GM23248 (cell line): ENCODE measurements at places on chromosomes 16 and 17.
A peak's percentile ranks its signal among the peaks of the same experiment; 100 is the strongest.

- H3K27ac ChIP-seq = no peak overlapping the region
- H3K36me3 ChIP-seq = peaks cover 9% of the 10 kb centered on the region; the same call in 1 of the 2 replicates
- H3K27me3 ChIP-seq = no peaks in the 10 kb centered on the region
Observed at GRCh38 chr17:17084317-17084835, 42.1 kb downstream of the MPRIP start.

GRCh38 chr16:61792194-61792909, 243.9 kb downstream of the CDH8 start:
- no peaks in the 10 kb centered on the region for H3K36me3 ChIP-seq
- 0 out of 2 replicates have a peak, but pooled peaks cover 5% of the 10 kb centered on the region for H3K4me1 ChIP-seq
- peak; percentile 82 for DNase-seq
- H3K27me3 ChIP-seq = no peaks in the 10 kb centered on the region
- no peak overlapping the region for H3K4me3 ChIP-seq
- peak overlapping the region; percentile 52 for H3K27ac ChIP-seq

GRCh38 chr17:30377574-30378240, 1.0 kb upstream of the CPD start:
- no peaks in the 10 kb centered on the region for H3K36me3 ChIP-seq
- peaks cover 56% of the 10 kb centered on the region for H3K4me1 ChIP-seq
- H3K27me3 ChIP-seq = no peaks in the 10 kb centered on the region
- peak overlapping the region; percentile 93 for H3K27ac ChIP-seq

- H3K27me3 ChIP-seq = no peaks in the 10 kb centered on the region
- no peaks in the 10 kb centered on the region for H3K36me3 ChIP-seq
- H3K27ac ChIP-seq = peak overlapping the region; percentile 87
- H3K4me1 ChIP-seq = peaks cover 70% of the 10 kb centered on the region
Observed at GRCh38 chr16:89325861-89326471, 108.5 kb downstream of the ZNF778 start.

GRCh38 chr16:82657239-82657638, 30.5 kb downstream of the CDH13 start:
- H3K27ac ChIP-seq = peak overlapping the region; percentile 51
- H3K27me3 ChIP-seq = no peaks in the 10 kb centered on the region
- H3K36me3 ChIP-seq = no peaks in the 10 kb centered on the region
- H3K4me3 ChIP-seq = no peak overlapping the region
- H3K4me1 ChIP-seq = peaks cover 62% of the 10 kb centered on the region

DNA sequence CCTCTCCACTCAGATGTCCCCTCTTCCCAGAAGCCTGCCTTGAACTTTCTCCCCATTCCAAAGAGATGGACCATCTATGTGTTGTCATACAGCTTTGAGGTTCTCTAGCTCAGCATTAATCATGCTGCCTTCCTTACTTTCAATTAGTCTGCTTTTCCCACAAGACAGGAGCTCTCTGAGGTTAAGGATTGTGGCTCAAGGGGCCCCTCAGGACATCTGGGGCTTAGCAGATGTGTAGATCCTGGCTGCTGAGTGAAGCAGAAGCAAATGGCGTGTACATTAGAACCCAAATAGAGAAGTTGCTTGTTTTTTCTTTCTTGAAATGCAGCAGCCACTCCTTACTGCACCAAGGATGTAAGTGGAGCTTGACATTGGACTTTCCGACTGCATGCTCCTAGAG, 330.5 kb upstream of the TNRC6C start:
- no peaks in the 10 kb centered on the region for H3K27me3 ChIP-seq
- no peak for DNase-seq
- no peaks in the 10 kb centered on the region for H3K36me3 ChIP-seq
- no peak overlapping the region for H3K4me3 ChIP-seq
- no peak overlapping the region for H3K27ac ChIP-seq

DNA sequence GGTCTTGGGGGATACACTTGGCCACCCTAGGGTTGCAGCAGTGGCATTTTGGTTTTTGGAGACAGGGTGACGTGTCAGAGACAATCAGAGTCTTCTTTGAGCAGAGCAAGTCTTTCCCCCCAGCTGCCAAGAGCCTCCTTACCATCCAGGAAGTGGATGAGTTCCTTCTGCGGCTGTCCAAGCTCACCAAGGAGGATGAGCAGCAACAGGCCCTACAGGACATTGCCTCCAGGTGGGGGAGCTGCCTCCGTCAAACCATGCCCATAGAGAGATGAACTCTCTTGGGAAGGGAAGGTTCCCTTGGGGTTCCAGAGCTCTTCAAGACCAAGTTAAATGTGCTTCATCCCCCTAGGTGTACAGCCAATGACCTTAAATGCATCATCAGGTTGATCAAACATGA, 11.3 kb downstream of the LIG3 start:
- H3K4me3 ChIP-seq = no peak overlapping the region
- peaks cover 19% of the 10 kb centered on the region; the same call in 1 of the 2 replicates for H3K36me3 ChIP-seq
- H3K27ac ChIP-seq = no peak overlapping the region
- no peak for DNase-seq
- no peaks in the 10 kb centered on the region for H3K27me3 ChIP-seq

GRCh38 chr16:30429418-30429677, 482 bp downstream of the DCTPP1 start:
- no peak for DNase-seq
- H3K36me3 ChIP-seq = no peaks in the 10 kb centered on the region
- no peaks in the 10 kb centered on the region for H3K27me3 ChIP-seq

- no peaks in the 10 kb centered on the region for H3K4me1 ChIP-seq
- no peaks in the 10 kb centered on the region for H3K36me3 ChIP-seq
- DNase-seq = no peak
- no peak overlapping the region for H3K27ac ChIP-seq
- H3K4me3 ChIP-seq = no peak overlapping the region
Observed at GRCh38 chr16:48734220-48734619, 124.2 kb upstream of the N4BP1 start.

DNA sequence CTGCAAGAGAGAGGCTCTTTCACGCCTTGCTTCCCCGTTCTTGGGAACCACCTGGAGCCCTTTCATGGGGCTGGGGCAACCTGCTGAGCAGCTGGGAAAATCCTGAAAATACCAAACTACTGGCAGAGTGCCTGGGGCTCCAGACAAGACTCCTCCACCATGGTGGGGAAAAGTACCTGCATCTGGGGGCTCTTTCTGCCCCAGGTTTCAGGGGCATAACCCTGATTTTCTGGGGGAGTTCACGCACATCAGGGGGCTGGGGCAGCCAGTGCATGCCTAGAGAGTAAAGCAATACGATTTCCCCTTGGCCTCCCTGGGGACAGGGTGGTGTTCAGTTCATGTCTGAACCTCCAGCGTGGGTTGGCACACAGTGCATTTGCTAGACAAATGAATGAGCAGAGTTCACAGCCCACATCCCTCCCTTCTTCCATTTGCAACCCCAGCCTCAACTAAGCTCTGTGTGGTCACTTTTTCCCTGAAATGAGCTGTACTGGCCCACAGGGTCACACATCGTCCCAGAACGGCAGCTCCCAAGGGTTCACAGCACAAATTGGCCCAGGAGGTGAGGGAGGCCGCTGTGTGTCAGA, 5.2 kb upstream of the CDC42EP4 start:
- H3K4me3 ChIP-seq = no peak overlapping the region
- H3K27ac ChIP-seq = no peak overlapping the region
- no peaks in the 10 kb centered on the region for H3K27me3 ChIP-seq
- H3K36me3 ChIP-seq = no peaks in the 10 kb centered on the region

DNA sequence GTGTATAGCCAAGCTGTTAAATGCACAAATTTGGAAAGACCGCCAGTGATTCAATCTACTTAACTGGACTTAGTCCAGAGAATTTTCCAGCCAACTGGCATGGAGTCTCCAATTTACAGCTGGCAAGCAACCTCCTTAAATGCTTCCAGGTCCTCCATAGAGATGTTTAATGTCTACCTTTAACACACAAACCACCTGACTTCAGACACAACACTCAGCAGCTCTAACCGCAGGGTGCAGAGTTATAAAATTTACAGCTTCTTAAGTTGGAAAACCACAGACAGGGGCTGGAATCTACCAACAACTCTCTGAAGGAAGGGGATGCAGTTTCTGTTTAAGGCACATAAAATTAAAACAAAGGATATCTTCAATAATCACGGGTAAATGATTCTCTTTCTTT, 106.9 kb downstream of the SYCE1L start:
- 0 out of 2 replicates have a peak, but pooled peaks cover 9% of the 10 kb centered on the region for H3K27me3 ChIP-seq
- H3K4me1 ChIP-seq = peaks cover 18% of the 10 kb centered on the region
- H3K27ac ChIP-seq = no peak overlapping the region
- H3K36me3 ChIP-seq = no peaks in the 10 kb centered on the region

- peak overlapping the region; percentile 69 for H3K27ac ChIP-seq
- DNase-seq = no peak
- peaks cover 14% of the 10 kb centered on the region for H3K4me1 ChIP-seq
- no peaks in the 10 kb centered on the region for H3K27me3 ChIP-seq
- H3K4me3 ChIP-seq = no peak overlapping the region
Observed at GRCh38 chr16:8921347-8921984, 39.3 kb downstream of the LITAFD start.

DNA sequence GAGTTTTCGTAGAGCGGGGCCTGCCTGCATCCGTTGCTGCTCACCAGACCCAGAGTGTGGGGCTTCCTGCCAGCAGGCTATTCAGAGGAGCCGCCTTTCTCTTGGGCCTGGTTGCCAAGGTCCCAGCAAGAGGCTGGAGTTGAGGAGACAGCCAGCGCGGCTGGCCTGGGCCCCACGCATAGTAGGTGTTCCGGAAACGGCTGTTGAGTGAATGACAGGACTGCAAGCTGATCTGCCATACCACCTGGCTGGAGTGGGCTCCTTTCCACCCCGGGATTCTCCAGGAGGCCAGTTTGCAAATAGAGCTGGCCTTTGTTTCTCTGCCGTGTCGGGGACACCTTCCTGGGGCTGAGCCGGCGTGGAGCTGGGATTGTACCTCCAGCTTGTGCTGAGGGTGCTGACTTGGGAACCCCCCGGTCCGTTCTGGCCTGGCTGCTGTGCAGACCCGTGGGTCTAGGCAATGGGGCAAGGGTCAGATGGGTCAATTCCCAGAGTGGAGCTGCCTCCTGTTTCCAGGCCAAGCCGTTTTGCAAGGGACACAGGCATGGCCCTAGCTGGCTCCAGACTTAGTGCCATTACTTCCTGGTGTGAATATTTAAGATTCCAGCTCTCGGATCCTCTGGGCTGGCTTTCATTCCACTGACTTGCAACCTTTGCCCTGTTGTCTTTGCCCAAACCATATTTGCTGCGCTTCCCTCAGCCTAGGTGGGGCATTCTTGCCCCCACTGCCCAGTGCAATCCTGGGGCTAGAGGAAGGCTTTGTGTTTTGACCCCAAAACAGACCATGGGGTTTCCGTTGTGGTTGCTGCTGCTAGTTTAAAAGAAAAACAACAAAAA, 68.8 kb downstream of the CMIP start:
- no peaks in the 10 kb centered on the region for H3K27me3 ChIP-seq
- no peak overlapping the region for H3K4me3 ChIP-seq
- H3K27ac ChIP-seq = no peak overlapping the region
- peaks cover 30% of the 10 kb centered on the region for H3K4me1 ChIP-seq

DNA sequence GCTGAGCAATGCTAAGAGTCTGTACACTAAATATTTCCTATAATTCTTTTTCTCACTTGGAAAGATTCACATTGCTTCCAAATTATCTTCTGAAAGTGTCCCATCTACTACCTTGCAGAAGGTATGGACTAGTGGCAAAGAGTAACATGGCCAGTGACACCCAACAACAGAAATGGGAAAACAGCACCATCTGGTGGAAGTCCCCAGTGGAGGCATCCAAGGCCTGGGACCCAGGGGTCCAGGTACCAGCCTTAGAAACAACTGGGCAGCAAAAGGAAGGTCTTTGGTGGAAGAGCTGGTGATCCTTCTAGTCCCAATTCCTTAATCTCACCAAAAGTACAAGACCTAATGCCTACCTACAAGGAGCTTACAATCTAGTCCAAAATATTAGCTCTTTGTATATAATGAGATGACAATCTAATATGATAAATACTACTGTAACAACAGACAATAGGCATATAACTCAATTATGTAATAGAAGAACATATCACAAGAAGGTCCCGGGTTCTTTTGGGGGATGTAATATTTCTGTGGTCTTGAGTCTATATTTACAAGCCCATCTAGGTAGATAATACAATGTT, 55.3 kb downstream of the SKAP1 start:
- H3K4me3 ChIP-seq = no peak overlapping the region
- no peaks in the 10 kb centered on the region for H3K4me1 ChIP-seq
- peaks cover 29% of the 10 kb centered on the region for H3K27me3 ChIP-seq

- peak overlapping the region; percentile 89 for H3K4me3 ChIP-seq
- no peaks in the 10 kb centered on the region for H3K27me3 ChIP-seq
- peak; percentile 5 for DNase-seq
- H3K27ac ChIP-seq = peak overlapping the region; percentile 85
Observed at GRCh38 chr17:76561332-76561731, 21.5 kb downstream of the PRCD start.

DNA sequence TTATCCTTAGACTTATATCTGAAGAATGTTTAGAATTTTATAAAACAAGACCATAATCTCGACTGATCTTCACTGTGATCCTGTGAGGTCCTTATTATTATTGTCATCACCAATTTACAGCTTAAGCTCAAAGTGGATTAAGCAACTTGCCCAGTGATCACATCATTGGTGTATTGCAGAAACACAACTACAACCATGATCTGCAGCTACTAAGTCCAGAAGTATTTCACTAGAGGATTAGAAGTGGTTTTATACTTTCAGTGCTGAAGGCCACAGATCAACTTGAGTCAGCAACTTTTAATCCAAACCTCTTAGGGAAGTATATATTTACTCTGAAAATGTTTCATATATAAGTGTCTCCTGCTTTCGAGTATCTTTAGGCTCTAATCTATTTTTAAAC, 624.3 kb upstream of the SOX9 start:
- peaks cover 59% of the 10 kb centered on the region for H3K4me1 ChIP-seq
- no peak overlapping the region for H3K4me3 ChIP-seq
- H3K27me3 ChIP-seq = no peaks in the 10 kb centered on the region
- H3K27ac ChIP-seq = peak overlapping the region; percentile 17
- peak; percentile 83 for DNase-seq

GRCh38 chr17:16916557-16916920, 55.4 kb downstream of the TNFRSF13B start:
- no peak for DNase-seq
- H3K36me3 ChIP-seq = no peaks in the 10 kb centered on the region
- H3K4me1 ChIP-seq = no peaks in the 10 kb centered on the region
- no peak overlapping the region for H3K27ac ChIP-seq

DNA sequence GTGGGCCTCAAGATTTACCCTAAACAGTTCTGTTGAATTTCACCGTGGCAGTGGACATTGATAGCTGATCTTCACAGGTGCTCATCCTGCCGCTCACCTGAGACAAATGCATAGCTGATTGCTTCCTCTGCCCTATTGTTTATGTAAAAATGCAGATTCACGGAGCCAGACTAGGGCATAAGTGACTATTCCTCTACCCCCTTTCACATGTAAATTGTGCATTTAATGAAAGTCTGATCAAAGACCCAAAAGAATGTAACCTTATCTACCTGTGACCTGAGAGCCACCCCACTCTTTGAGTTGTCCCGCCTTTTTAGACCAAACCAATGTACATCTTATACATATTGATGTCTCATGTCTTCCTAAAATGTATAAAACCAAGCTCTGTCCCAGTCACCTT, 312.4 kb upstream of the CDH5 start:
- no peaks in the 10 kb centered on the region for H3K27me3 ChIP-seq
- H3K36me3 ChIP-seq = no peaks in the 10 kb centered on the region
- DNase-seq = no peak
